Fibroblast of skin of abdomen (primary cell): ENCODE measurements at places on chromosomes 5 and 9.
A peak's percentile ranks its signal among the peaks of the same experiment; 100 is the strongest.

DNA sequence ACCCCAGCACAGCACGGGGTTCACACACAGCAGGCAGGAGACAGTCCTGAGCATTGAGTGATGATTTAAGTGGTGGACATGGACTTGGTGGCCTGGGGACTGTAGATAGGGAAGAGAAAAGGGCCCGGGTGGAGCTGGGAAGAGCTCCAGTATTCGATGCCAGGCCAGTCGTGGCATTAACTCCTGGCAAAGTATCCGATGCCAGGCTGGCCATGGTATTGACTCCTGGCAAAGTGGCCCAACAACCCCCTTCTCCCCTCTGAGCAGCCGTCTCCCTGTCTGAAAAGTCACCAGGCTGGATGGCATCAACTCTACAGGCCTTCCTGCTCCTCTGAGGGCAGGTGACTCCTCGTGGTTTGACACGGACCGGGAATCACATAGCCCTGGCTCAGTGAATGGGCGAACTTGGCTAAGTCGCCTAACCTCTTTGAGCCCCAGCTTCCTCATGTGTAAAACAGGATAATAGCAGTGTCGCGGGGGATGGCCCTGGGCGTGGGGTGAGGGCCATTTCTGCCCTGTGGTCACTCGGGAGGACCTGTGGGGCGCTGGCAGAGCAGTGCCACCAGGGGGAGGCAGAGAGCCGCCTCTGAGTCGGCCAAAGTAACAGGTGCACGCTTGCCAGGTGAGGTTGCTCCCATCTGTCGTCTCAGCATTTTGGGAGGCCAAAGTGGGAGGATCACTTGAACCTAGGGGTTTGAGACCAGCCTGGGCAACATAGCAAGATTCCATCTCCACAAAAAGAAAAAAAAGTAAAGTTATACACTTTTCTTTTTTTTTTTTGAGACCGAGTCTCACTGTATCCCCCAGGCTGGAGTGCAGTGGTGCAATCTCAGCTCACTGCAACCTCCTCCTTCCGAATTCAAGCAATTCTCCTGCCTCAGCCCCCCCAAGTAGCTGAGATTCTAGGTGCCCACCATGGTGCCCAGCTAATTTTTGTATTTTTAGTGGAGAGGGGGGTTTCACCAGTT, 5.7 kb upstream of the SEC16A start:
- peak; percentile 5 for DNase-seq

DNA sequence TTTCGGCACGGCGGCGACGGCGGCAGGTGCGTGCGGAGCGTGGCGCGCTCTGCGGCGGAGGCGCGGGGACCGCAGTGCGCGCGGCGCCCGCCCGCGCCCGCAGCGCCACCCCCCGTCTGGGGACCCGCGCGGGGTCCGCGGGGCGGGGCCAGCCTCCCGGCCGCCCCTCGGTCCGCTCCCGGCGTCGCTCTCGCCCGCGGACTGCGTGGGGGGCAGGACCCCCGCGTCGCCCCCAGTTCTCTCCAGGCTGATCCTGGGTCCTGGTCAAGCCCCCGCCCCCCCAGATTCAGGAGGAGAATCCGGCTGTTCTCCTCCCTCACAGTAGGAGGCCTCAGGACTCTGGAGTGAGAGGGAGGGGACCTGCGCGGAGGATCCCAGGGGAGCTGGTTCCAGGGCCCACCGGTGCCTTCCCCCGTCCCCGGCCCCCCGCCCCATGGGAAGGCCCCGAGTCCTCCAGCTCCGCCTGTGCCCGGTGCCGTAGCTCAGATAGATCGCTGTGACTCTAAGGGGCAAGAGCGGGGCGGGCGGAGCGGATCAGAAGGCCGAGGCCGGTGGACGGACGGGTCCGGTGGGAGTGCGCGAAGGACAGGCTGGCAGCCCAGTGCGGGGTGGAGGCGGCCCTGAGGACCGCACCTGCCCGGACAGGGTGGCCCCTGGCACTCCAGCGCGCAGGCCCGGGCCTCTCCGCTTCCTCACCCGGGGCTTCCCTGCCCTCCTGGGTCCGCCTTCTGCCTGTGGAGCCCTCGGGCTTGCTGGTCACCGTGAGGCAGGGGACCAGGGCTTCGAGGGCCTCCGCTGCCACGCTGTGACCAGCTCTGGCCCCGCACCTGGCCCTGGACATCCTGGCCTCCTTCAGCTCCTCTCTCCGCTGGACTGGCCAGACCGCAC, at the start of gene RNF208:
Gene RNF208, minus strand, starts transcription at position 51 of the 888 bp plus-strand sequence. CDS start 1,028 bp downstream, outside the sequence.
- no peak for DNase-seq

GRCh38 chr9:95963659-95964058, 88.2 kb downstream of the ERCC6L2 start:
- DNase-seq, result no peak

DNA sequence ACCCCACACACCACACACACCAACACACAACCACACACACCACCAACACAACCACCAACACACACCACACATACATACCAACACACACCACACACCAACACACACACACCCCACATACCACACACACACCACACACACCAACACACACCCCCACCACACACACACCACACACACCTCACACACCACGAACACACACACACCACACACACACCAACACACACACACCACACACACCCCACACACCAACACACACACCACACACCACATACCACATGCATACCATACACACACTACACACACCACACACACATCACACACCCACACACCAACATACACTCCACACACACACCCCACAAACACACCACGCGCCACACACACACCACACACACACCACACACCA, 171.4 kb downstream of the GOLPH3 start:
- DNase-seq, result no peak

GRCh38 chr5:171275841-171276544, 33.1 kb upstream of the TLX3 start:
- DNase-seq, result no peak

GRCh38 chr9:2601785-2602378, 19.7 kb upstream of the VLDLR start:
- DNase-seq, result no peak

DNA sequence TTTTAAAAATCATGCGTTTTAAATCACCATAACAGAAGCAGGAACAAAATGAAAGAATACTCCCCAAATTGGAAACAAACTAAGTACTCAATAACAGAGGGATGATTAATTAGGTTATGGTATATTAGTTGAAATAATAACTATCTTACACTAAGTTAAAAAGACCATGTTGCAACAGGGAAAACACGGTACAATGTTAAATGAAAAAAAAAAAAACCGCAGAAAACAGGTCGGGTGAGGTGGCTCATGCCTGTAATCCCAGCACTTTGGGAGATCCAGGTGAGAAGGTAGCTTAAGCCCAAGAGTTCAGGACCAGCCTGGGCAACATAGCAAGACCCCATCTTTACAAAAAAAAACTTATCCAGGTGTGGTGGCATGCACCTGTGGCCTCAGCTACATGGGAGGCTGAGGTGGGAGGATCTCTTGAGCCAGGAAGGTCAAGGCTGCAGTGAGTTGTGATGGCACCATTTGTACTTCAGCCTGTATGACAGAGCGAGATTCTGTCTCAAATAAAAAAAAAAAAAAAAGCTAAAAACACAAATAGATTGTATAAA, 2.4 kb upstream of the PTPN3 start:
- DNase-seq, result no peak

DNA sequence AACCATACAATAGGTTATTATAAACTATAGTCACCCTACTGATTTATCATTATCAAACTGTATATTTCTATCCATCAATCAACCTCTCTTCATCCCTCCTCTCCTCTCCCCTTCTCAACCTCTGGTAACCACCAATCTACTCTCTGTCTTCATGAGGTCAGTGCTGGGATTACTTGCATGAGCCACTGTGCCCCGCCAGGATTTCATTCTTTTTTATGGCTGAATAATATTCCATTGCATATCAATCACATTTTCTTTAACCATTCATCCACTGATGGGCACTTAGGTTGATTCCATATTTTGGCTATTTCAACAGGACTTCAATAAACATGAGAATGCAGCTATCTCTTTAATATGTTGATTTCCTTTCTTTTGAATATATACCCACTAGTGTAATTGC, 10.8 kb upstream of the PURA start:
- DNase-seq, result no peak

DNA sequence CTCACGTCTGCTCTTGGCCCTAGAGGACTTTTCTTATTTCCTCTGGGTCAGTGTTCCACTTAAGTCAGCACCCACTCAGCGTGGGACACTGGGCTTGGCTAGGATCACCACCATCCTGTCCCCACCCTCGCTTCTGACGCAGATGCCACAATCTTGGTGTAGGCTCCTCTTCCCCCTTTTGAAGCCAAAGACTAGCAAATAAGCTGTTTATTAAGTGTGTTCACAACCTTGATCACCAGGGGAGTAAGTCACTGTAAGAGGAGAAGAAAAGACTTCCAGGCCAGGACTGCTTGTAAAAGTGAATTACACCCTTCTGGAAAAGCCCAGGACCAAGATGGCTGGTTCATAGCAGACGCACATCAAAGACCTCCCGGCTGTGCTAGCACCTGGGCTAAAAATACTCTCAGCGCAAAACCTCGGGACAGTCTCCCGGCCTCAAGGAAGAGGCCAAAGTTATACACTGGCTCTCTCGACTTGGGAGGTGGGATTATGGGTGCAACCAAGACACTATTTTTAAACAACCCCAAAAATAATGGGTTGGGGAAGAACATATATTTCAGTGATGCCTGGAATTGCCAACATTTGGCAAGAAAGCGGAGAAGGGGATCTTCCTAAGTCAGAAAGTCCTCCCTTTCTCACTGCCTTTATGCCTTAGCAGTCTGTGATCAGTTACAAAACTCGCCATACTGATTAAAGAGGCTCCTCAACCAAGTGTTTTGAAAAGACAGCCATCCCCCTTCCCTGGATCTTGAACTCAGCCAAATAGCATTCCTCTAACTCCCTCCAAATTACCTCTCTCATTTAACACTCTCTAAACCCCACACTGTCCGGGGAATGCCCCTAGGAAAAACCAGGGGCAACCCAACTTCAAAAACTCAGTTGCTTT, 69.4 kb downstream of the RAPGEF1 start:
- no peak for DNase-seq

DNA sequence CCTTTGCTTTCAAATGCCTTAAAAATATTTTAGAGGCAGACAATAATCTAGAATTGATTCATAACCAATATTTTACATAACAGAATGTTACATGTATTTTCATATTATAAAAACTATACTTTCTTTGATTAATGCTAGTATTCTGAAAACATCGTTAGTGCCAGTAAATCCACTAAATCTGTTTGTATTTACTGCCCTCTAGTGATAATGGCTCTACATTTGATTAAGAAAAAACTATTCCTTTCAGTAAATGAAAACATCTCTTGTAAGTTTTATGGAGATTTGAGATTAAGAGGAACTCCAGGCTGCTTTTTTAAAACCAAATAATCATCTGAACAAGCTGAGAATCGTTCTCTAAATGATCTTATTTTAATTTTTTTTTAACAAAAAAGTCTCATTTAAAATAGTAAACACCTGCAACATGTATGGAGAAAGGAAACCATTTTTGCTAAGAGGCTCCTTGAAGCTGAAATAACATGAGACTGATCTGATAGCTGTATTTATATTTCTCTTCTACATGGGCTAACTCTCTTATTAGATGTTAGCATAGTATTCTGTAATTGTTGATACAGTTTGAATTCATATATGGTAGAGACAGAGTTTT, 424.7 kb downstream of the RAB3C start:
- peak; percentile 31 for DNase-seq

- DNase-seq, result no peak
These were observed 20.0 kb upstream of the GDNF start for GRCh38 chr5:37859805-37860204.

GRCh38 chr5:151155775-151156506, 1.6 kb downstream of the ANXA6 start:
- DNase-seq, result peak; percentile 62

- DNase-seq, result no peak
These were observed 101.6 kb downstream of the CDH12 start for GRCh38 chr5:22751536-22751935.

DNA sequence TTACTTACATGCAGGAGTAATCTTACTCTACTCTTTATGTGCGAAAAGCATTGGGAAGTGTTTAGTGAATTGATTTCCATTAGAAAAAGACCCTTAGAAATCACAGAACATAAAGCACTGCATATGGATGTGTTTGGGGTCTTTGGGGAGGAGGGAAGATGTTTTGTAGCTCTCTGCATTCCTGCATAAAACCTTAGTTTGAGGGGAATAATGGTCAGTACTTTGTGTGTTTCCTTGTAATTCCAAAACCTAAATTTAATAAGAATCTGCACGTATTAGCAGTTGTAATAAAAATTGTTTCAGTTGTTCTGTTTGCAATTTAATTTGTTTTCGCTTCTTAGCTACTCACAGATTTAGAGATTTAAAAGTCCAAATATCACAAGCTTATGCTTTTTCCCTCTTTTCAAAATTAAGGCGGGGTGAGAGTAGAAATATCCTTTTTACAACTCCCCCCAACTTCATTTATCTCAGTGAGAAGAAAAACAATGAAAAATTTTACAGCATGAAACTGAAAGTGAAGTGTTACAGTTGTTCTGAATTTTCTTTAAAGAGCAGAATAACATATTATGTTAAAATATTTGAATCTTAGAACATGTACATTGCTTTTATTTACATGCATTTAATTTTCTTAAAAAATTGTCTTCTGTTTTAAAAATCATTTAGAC, 143.8 kb downstream of the SMARCA2 start:
- DNase-seq, result no peak

GRCh38 chr5:39661026-39661779, 236.4 kb upstream of the DAB2 start:
- peak; percentile 30 for DNase-seq

- no peak for DNase-seq
These were observed 27.5 kb downstream of the AMBP start for GRCh38 chr9:114050646-114051045.

DNA sequence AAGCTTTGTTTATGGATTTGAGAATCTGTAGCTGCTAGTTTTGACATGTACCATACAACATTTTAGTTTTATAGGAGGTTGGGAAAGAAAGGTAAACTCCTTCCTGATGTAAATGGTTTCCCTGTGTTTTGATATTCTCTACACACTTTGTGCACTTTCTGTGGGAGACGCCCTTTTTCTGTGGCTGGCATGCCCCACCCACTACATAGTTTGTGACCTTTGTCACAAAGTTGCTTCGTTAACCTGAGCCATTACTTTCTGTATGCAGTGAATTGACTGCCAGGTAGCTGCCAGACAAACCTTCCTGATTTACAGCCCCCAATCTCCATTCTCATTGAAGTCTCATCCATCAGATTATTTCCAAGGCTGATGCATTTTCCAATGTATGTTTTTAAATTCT, 90.6 kb downstream of the NLN start:
- no peak for DNase-seq

GRCh38 chr9:93057703-93058354, 672 bp upstream of the SUSD3 start:
- DNase-seq, result no peak

- no peak for DNase-seq
These were observed 58.3 kb upstream of the PLPP6 start for GRCh38 chr9:4603830-4604229.

DNA sequence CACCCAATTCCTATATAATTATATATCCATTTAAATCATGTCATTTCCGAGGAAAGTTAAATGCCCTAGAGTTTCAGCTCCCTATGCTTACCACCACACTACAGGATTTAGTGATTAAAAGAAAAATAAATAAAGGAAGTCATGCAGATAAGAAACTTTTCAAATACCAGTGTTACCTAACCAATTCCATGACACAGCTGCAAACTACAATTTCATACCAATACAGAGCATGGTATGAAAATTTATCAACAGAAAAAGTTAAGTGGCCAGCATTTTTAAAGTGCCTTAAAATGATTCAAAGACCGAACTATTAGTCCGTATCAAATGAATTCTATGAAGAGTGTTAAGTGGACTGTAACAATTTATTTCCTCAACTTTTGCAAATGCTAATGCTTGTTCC, 35.9 kb downstream of the CEP120 start:
- DNase-seq, result no peak
